ENCODE measurements at places on chromosomes 6 and 20.

GRCh38 chr6:121531658-121532169 is 96.3 kb downstream of the GJA1 start:
- DNase-seq: no peak

DNA sequence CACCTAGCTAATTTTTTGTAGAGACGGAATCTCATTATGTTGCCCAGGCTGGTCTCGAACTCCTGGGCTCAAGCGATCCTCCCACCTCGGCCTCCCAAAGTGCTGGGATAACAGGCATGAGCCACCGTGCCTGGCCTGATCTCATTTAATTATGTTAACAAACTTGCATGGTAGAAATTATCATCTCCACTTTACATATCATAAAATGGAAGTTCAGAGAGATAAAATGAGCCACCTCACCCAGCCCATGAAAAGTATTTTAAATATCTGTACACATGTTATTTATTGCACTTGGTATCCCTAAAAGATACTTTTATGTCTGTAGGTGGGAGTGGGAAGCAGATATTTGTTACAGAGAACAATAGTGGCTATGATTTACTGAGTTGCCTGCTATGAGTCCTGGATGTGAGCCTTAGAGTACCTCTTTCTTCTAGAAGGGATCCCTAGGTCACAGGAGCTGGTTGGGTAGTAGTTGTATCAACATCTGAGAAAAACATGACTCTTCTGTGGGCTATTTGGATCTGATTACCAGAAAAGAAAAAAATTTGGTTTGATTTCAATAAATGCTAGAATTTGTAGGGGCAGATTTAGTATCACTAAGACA is 52.4 kb upstream of the EIF2S2 start:
- DNase-seq: no peak

DNA sequence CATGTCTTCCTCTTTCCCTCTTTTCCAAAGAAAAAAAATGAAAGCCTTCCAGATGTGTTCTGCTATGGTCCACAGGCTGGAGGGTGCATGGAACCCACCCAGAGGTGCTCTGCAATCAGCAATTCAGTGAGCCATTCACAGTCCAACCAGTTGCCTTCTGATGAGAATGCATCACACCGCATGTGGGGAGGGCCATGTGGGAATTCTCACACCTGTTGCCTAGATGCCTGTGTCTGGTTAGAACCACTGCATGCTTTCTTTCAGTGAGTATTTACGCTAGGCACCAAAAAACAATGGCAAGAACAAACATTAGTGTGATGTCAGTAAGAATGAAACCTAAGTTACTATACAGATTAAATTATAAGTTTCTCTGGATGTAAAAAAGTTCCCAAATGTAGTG is 311.6 kb upstream of the CDYL start:
- no peak for DNase-seq

GRCh38 chr6:41428336-41428995 is 93.1 kb downstream of the NCR2 start:
- no peak for DNase-seq

GRCh38 chr6:159640322-159640721 is 52.7 kb downstream of the SOD2 start:
- no peak for DNase-seq
